ENCODE measurements at places on chromosomes 13 and 19. TPM values are rescaled to one million over a fixed set of nuclear protein-coding genes. Genes with fewer than 3 reads are reported as not detected.

DNA sequence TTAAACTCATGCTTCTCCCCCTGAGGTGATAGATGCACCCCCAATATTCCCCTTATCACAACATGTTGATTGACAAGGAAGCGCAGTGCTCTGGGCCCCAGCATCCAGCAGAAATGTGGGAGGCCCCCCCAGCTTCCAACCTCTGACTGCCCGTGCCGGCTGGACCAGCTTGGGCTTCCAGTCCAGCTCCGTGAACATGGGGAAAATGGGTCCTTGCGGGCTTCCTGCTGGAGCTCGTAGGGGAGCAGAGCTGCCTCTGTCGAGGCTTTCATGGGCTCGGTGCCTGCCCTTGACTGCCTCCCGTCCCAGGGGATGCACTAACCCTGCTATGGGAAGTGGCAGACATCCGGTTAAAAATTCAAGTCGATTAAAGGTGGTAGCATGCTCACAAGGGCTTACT lies 188.9 kb downstream of the COL4A1 start:
- DNase-seq, result no peak

OVOL3 gene
- not detected for total RNA-seq

- DNase-seq, result no peak
These were observed 3.8 kb downstream of the ZAR1L start for GRCh38 chr13:32311188-32311897.

DNA sequence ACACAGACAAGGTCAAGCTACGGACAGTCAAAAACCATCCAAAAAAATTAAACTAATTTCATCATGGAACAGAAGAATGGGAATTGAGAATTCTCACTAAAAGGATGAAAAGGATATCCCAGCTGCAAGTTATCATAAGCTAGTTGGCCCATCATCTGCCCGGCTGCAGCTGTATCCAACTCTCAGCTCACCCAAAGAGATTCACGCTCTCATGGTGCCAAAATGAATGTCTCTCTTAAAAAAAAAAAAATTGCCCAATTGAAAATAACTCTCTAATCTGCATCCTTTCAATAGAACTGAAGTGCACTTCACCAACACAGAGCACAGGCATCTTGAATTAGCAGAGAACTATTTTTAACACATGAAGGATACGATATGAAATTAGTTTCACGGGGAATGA lies 20.0 kb downstream of the ENOX1 start:
- no peak for DNase-seq

DNA sequence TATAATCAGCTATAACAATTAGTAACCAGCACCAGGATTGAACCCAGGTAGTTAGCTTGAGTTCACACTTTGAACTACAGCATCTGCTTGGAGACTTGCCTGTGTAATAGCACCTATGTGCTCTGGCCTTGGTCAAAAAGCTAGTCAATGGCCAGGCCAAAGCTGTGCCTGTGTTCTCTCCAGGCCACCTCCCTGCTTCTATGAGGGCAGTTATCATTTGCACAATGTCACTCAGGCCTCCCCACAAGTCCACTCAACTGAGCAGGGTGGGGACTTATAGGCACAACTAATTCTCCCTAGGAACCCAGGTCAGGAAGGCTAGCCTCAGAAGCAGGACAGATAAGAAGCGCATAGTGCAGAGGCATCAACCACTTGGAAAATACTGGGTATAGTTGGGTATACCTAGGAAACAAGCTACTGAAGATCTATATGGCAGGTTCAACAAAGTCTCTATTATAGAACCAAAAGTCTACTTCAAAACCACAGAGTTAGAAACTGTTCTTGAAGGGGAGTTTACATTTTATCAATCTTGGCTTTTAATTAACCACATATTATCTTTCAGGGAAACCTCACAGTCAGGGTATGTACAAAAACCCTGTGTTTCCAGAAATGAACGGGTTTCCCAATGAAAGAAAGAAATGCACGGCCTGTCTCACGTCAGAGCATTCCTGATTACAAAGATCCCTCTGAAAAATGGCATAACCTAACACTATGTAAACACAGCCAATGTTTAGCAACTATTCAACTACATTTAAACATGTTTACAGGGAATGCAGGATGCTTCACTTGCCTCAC lies 140.9 kb downstream of the ABCC4 start:
- no peak for DNase-seq

All from glomerular endothelial cell (primary cell).